ENCODE measurements at places on chromosomes 12 and 14.

- no peak for DNase-seq
These were observed 444.0 kb downstream of the AACS start for GRCh38 chr12:125509195-125509594.

- peak; percentile 33 for DNase-seq
These were observed 164.6 kb upstream of the PARP11 start for GRCh38 chr12:4037747-4038312.

DNA sequence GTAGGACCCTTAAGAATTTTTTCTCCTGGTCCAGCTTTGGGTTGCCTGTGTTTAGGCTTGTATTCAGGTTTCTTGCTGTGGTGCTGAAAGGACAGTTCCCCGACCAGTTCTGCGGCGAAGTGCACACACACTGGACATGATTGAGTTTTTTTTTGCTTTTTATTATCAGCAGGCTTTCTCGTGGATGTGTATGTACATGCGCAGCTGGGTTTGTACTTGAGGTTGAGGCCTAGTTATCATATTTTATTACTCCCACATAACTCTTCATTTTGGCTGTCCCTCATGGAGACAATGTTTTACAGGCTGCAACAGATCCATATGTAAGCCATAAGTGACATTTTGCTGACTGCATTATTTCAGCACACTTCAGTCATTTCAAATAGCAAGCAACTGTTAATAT is 2.5 kb downstream of the SCN8A start:
- no peak for DNase-seq

GRCh38 chr12:69533844-69534243 is 51.4 kb upstream of the CCT2 start:
- no peak for DNase-seq

- DNase-seq, result no peak
These were observed 10.7 kb downstream of the KANSL2 start for GRCh38 chr12:48671231-48671856.

DNA sequence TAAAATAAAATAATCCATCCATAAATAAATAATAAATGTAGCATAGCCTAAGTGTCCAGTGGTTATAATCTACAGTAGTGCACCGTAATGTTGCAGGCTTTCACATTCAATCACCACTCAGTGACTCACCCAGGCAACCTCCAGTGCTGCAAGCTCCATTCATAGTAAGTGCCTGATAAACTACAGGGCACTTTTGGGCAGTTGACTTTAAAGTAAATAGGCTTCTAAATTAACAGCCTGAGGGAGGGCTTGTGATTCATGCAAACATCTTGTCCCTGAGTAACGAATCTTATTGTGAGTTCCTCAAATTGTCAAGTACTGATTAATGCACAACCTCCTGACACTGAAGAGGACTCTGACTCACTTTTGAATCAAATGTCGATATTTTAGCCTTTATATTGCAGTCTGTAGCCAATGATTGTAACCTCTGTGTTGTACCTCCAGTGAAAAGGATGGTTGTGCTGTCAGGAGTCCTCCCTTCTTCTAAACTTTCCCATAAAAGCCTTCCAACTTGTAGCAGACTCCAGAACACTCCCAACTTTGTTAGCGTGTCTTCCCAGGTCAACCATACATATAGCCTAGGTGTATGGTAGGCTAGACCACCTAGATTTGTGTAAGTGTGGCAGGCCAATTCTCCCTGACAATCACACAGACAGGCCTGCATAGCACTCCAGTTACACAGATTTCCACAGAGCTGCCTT is 55.0 kb upstream of the BICD1 start:
- no peak for DNase-seq

DNA sequence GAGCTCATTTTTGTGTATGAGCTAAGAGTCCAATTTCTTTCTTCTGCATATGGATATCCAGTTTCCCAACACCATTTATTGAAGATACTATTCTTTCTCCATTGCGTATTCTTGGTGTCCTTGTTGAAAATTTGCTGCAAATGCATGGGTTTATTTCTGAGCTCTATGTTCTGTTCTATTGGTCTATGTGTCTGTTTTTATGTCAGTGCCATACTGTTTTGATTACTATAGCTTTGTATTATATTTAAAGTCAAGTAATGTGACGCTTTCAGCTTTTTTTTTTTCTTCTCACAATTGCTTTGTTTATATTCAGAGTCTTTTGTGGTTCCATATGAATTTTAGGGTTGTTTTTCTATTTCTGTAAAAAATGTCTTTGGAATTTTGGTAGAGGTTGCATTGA is 247.1 kb upstream of the TBX3 start:
- no peak for DNase-seq

- no peak for DNase-seq
These were observed 83.0 kb upstream of the METAP2 start for GRCh38 chr12:95390932-95391331.

- DNase-seq, result no peak
These were observed 13.4 kb downstream of the CKAP4 start for GRCh38 chr12:106234449-106234848.

GRCh38 chr14:68684466-68685418 is 108.1 kb downstream of the ZFP36L1 start:
- DNase-seq, result no peak

DNA sequence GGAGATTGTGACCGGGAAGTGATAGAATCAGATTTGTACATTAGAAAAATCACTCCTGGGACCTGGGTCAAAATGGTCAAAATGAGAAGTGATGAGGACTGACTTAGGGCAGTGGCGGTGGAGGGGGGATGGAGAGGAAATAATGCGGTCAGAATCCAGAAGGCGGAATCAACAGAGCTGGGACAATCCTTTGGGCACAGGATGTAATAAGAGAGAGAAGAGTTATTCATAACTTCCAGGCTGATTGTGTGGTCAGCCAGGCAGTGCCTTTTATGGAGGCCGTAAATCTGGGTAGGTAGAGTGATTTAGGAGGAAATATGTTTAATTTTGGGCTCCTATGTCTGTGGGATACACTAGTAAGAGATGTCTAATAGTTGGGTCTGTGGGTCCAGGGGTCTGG is 21.6 kb downstream of the FBXL14 start:
- no peak for DNase-seq

GRCh38 chr14:24947131-24947530 is 102.8 kb downstream of the STXBP6 start:
- DNase-seq, result no peak

DNA sequence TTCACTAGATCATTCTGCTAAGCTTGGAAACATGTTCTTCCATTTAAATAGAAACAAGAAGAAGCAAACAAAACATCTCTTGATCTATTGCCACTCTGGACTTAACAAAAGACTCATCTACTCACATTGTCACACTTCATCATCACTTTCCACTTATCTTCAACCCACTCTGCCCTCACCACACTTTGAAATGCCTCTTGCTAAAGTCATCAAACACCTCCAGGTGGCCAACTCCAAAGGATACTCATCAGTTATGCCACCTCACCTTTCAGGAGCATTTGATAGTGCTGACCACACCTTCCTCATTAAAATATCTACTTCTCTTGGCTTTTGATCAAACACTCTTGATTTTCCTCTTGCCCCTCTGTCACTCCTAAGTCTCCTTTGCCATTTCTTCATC is 7.2 kb downstream of the EFCAB11 start:
- no peak for DNase-seq

- DNase-seq, result no peak
These were observed 291.5 kb upstream of the SRRM4 start for GRCh38 chr12:118689793-118690192.

- DNase-seq, result peak; percentile 88
These were observed 3.2 kb downstream of the CRIP2 start for GRCh38 chr14:105477660-105478397.

DNA sequence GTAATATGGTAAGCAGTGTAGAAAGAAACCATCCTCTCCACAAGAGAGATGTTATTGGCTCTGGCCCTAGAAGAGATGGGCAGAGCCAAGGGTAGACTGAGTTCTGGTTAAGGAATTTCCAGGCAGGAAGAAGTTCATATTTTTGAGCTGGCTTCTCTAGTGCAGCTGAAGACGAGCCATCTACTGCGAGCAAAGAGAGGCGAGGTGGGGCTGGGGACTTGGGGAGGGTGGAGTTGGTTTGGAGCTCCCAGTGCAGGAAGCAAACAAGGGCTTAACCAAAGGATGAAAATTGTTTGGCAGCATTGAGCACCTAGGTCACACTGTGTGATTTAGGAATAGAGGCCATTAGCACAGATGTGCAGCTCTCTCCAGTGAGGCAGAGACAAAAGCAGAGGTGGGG is 239.6 kb downstream of the ZFP36L1 start:
- DNase-seq, result no peak

DNA sequence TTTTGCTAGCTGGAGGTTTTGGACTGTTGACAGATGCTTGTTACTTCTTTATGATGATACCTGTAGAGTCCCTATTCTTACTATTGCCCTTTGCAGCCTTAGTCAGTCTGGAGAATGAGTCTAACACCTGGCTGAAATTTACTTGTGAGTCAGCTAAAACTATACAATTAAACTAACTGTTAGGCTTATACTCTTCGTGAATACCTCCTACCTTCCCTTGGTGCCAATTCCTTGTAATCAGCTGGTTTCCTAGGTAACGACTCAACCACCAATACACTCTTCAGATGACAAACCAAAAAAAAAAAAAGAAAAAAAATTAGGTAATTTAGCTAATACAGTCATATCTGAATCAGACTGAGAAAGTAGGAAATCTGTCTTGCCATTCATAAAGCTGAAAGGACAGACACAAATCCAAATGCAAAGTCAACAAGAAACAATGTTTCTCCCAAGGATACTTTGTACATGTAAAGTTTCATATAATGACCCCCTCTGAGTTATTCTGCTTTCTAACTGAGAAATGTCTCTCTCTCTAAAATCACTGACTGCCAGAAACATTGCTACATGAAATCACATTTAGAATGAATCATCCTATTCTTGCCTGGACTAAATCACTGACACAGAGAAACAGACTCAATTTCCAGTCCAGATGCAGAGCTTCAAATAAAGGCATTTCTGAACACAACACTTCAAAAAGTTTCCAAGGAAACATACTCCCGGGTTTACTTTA is 56.5 kb upstream of the CDKL1 start:
- no peak for DNase-seq

DNA sequence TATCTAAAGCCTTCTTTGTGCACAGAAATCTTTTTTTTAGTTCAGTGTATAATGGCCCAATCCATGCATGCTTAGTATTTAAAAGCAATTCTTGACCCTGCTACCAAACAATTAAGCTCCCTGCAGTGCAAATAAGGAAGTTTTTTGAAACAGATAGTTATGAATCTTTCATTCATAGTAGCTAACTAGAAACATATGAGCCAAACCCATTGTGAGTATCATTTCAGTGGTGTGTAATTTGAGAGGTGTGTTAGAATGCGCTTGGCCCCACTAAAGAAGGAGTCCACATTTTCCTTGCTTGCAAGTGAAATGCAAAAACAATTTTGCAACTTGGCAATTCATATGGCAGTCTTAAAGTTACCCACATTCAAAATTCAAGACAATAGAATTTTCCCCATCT is 14.4 kb downstream of the EPS8 start:
- DNase-seq, result no peak

DNA sequence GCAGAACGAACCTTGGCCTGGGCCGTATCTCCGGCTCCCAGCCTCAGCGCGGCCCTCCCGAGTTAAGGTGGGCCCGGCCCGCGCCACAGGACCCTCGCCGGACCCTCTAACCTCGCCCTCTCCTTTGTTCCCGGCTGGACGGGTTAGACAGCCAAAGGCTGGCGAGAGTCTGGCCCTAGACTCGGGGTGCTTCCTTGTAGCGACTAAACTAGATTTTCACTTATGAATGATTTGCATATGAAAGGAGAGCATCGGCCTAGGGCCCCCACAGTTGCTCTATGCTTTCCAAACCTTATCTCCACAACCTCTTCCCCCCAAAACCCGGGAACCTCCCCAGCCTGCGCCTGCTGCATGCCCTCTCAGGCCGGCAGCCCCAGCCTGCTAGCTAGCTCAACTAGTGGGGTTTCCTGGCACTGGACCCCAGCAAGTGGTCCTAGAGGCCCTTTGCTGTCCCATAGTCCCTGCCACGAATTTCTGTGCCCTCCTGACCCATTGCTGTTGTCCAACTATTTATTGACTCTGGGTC is 2.0 kb downstream of the HOXC5 start:
- no peak for DNase-seq

- DNase-seq, result no peak
These were observed 91.9 kb downstream of the SLC8A3 start for GRCh38 chr14:70096866-70097265.

- no peak for DNase-seq
These were observed 122.9 kb downstream of the PPHLN1 start for GRCh38 chr12:42448841-42449240.

DNA sequence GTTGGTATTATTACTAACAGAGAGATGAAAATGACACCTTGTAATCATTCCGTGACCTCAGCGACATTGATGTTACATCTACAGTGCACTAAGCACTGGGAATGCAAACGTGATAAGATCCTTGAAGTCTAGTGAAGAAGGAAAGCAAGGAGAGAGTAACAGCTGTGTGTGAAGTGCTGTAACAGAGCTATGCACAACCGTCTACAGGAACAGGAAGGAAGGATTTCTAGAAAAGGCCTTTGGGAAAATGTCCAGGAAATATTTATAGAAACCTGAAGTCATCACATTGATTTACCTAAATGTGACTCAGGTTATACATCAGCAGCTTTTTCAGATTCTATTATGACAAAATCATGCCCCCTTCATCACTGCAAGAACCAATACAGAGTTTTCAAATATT is 304.2 kb upstream of the AMIGO2 start:
- no peak for DNase-seq

- DNase-seq, result no peak
These were observed 2.5 kb downstream of the COL2A1 start for GRCh38 chr12:48001505-48002413.

DNA sequence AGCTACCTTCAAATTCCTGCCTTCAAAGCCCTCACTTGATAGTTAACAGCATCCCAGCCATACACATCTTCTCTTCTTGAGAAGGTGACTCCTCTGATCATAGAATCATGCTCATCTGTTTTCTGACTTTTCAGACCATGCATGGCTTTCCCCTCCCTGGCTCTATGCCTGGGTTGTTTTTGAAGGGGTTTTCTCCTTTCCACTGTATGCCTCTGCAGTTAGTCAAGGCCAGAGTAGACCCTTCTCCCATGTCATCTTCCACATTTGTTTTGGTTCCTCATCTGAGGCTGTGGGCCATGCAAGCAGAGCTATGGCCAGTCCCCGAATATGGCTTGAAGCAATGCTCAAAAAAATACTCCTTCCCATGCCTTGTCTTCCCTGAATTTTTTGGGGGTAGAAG is 14.3 kb upstream of the MCRS1 start:
- no peak for DNase-seq

DNA sequence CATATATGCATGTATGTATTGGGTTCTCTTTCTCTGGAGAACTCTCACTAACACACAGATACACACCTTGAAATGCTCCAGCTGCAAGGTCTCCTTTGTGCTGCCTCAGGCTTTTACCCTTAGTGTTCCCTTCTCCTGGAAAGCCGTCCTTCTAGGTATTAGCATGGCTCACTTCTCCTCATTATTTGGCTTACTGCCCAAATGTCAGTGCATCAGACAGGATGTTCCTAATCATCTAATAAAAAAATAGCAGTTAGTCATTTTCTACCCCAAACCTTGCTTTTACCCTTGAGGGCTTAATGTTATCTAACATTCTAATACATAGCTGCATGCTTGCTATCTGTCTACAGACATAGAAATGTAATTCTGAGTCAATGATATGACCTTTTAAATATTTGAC is 109.0 kb upstream of the SLC16A7 start:
- DNase-seq, result no peak

- DNase-seq, result no peak
These were observed 17.8 kb downstream of the PAPOLA start for GRCh38 chr14:96519970-96520369.
